Activated naive CD4-positive, alpha-beta T cell treated with anti-CD3 and anti-CD28 coated beads, Interleukin-2, amount 50 U/mL, for 72 hours (primary cell): ENCODE measurements at places on chromosomes 6 and 20.

GRCh38 chr20:54208548-54209176, 775 bp downstream of the PFDN4 start:
- DNase-seq = no peak

DNA sequence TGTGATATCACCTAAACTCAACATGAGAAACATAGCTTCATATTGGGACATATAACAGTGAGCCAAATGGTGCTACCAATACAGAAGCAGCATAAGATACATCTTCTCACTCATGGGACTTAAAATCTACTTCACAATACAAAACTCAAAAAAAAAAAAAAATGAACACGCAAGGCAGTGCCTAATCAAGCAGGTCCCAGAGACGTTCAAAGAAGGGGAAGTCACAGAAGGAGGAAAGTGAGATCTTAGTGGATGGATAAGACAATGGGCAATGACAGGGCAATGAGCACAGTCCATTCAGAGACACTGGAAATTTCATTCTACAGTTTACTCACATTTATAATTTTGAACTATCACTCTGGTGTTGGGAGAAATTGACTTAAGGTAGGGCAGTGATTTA, 88.3 kb downstream of the FAM50B start:
- no peak for DNase-seq

DNA sequence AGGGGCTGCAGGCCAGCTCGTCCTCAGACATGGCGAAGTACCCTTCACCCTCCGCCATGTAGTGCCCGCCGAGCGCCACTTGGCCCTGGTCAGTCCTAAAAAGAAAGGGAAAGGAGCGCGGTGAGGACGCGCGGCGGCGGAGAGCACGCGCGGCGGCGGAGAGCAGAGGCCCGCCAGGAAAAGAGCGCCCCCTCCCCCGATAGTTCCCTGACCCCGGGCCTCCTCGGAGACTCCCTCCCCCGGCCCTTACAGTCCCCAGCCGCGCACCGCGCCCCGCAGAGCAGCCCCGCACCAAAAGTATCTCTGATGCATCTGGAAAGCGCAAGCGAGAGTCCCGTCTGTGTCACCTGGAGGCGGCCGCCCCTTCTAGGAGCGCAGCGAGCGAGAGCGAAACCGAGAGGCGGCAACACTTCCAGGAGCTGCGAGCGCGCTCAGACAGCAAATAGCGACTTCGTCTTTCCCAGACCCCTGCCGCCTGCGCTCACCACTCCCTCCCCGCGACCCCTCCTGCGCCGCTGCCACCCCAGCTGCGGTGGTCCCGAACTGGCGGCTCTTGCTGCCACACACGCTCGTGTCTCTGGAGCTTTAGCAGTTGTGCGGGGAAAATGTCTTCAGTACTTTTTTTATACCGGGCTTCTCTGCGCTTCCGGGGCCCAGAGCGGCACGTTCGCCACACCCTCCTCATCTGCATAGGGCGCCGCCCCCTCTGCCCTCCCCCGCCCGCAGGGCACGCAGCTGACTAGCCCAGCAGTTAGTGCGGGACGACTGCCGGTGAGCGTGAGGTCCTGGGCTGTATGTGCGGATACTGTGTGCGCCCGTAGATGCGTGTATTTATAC, at the start of gene TENT5A:
TENT5A (minus strand) TSS at position 598 of the 837 bp plus-strand sequence; CDS start at position 58, 540 bp downstream.
- peak; percentile 78 for DNase-seq

- DNase-seq = no peak
These were observed 81.3 kb downstream of the RPP40 start for GRCh38 chr6:4922488-4923037.

DNA sequence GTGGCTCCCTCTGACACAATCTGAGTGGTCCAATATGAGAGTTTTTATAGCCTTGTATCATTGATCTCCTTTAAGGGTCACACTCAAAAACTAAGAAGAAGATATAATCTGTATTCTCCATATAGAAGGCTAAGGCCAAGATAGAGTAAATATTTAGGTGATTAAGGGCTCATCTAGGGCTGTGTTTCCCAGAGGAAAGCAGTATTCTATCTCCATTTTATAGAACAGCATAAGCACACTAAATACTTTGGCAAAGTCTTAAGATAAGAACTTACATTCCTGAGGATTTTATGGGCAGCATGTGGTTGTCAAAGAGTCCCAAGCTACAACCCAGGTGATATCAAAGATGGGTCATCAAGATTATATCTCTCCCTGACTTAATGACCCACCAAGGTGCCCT, 377.6 kb downstream of the KIF16B start:
- DNase-seq = no peak

GRCh38 chr20:57983082-57983481, 245.4 kb downstream of the ANKRD60 start:
- DNase-seq = no peak

DNA sequence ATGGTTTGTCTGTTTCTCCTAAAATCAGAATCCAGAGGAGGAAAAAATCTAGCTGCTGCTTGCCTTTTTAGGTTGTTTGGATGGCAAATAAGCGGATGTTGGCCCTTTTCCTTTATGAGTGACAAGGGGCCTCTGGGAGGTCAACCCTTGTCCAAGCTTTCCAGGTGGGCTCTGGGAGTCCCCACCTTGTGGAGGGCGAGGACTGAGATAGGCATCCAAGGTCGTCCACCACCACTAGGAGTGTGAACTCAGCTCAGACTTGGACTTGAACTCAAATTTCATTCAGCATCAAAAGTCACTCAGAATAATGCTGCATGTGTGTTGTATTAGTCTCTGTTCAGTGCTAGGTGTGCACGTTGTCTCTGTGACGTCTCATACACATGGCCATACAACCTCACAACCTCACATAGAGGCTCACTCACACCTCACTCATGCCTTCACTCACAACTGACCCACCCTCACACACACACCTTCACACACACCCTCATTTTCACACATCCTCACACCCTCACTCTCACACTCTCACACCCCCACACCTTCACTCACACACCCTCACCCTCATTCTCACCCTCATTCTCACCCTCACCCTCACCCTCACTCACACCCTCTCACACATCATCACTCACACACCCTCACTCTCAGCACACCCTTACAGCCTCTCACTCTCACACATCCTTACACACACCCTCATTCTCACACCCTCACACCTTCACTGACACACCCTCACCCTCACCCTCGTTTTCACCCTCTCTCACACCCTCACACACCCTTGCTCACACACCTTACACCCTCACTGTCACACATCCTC, 18.0 kb downstream of the DYNLT1 start:
- DNase-seq = no peak

DNA sequence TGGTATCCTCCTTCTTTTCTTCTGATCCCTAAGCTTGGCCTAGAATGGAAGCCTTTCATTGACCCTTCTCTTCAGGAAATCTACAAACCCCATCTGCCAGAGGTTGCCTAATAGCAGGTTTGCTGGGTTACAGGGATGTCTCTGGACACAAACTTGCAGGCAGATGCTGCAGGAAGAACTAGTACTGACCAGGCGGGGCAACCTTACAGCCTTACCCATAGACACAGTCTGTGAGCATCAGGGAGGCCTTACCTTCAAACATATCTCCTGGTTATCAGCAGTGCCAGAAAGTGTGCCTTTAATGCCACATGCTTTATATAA, 2.6 kb downstream of the SCUBE3 start:
- no peak for DNase-seq

DNA sequence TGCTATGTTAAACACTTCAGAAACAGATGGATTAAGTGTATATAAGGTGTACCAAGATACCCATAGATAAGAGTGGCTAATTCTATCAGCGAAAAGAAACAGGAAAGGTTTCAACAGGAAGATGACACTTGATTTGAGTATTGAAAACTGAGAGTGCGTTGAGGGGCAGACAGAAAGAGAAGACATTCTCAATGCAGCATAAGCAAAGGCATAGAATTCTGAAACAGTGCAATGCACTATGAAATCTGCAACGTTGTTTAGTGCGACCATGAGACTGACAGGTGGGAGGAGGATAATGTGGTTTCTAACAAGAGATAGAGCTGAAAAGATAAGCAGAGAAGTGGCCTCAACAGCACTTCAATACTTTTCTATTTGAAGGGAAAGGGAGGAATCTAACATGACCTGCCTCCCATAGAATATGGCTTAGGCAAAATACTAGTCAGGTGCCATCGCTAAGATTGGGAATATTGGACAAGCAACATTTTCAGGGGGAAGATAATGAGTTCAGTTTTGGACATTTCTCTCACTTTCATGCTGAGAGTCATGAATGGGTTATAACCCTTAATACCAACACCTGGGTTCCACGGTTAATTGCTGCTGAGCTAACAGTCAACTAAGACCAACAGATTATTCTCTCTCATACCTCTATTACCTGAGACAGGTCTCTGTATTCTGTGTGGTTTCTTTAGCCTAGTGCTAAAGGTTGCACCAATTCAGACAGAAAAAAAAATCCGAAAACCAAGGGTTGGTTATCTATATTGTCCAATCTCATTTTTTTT, 312.9 kb upstream of the ARID1B start:
- no peak for DNase-seq

GRCh38 chr6:1652842-1653241, 43.1 kb downstream of the FOXC1 start:
- DNase-seq = no peak

DNA sequence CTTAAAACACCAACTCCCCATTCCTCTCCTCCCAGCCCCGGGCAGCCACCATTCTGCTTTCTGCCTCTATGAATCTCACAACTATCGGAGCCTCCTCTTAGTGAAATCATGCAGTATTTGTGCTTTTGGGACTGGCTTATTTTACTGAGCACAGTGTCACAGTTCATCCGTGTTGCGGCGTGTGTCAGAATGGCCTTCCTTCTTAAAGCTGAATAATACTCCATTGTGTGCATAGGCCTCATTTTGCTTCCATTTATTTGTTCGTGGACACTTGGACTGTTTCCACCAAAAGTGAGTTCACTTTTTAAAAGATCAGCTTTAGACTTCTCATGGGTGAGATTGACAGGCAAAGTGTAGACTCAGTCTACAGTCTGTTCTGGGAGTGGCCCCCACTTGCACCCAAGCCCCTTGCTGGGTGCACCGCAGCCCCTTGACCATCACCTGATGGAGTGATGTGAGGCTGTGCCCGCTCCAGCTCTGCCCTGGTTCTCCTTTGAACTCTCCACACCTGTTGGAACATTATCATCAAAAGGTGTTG, 12.6 kb downstream of the DUSP22 start:
- no peak for DNase-seq

- no peak for DNase-seq
These were observed 11.2 kb upstream of the UNC93A start for GRCh38 chr6:167279766-167280446.

DNA sequence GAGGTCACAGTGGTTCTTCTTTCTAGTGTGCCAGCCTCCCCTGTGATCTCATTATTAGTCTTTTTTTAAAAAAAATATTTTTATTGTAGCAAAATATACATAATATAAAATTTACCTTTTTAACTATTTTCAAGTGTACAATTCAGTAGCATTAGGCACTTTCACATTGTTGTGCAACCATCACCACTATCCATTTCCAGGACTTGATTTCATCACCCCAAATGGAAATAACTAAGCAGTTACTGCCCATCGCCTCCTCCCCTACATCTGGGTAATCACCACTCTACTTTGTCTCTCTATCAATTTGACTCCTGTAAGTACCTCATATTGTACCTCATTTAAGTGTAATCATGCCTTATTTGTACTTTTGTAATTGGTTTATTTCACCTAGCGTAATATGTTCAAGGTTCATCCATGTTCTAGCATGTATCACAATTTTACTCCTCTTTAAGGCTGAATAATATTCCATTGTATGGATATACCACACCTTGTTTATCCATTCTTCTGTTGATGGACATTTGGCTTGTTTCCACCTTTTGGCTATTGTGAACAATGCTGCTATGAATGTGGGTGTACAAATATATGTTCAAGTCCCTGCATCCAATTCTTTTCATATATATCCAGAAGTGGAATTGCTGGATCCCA, 68.6 kb upstream of the FYN start:
- DNase-seq = no peak

DNA sequence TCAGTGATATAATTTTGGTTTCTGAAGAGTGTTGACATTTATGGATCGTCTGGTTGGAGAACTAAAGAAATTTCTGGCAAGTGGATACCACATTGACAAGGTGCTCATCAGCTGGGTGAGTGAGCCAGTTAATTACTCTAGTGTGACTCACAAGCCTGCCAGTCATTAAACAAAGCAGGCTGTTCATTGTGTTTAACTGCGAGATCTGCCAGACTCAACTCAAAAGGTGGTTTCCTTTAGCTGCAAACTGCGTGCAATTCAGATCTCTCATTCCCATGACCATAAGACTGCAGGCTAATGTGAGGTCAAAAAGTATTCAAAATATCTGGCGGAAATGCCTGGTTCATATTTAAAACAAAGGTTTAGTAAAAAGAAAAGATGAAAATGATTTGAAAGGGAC, 32.5 kb upstream of the IYD start:
- DNase-seq = no peak

DNA sequence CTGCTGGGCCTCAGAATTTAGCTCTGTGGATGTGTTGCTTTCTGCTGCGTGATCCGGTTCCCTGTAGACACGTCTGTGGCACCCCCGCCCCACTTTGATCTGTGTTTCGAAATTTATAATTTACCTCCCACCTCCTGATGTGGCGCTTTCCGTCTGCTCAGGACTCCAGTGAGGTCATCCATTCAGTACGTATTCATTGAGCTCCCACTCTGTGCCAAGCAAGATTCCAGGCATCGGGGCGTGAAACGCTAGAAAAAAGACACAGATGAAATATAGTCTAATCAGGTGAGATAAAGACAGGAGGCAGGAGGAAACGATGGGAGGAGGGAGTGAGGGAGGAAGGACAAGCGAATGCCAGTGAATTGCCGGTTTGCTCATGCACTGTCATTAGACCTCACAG, 431.9 kb upstream of the SULF2 start:
- no peak for DNase-seq

GRCh38 chr6:101226677-101227135, 166.8 kb upstream of the GRIK2 start:
- DNase-seq = no peak

DNA sequence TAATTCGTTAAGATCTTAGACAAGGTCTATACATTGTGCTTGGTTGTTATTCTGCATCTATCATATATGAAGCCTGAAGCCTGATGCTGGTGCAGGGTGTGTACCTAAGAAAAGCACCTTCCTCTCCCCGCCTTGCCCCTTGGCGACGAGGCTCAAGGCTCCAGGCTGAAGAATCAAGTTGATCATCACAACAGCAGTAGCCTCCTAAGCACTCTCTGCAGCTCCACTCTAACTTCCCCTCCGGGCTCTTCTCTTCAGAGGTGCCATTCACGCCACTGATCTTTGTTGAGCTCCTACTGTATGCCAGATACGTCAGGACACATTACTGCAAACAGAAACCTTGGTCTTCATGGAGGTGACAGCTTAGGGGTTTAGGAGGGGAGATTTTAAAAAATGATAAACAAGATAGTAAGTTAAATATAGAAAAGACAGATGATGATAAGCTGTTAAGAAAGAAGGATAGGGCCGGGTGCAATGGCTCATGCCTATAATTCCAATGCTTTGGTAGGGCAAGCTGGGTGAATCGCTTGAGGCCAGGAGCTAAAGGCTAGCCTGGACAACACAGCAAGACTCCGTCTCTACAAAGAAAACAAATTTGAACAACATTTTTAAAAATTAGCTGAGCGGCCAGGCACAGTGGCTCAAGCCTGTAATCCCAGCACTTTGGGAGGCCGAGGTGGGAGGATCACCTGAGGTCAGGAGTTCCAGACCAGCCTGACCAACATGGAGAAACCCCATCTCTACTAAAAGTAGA, 38.4 kb upstream of the ZNF217 start:
- DNase-seq = no peak

GRCh38 chr20:34522969-34523871, 7.0 kb downstream of the DYNLRB1 start:
- DNase-seq = no peak

- DNase-seq = no peak
These were observed 185.2 kb upstream of the FLRT3 start for GRCh38 chr20:14522595-14522994.
